ENCODE measurements at places on chromosomes 5 and 9. TPM values are rescaled to one million over a fixed set of nuclear protein-coding genes. Genes with fewer than 3 reads are reported as not detected.
A peak's percentile ranks its signal among the peaks of the same experiment; 100 is the strongest.

Gene ARAP3
- 4.3 TPM for total RNA-seq

Gene CCDC180
- total RNA-seq, result 5.6 TPM

Gene DIRAS2
- 1.1 TPM for total RNA-seq

Gene MARCHF11
- total RNA-seq, result not detected

Gene TAF1L
- not detected for total RNA-seq

Gene KIF20A
- total RNA-seq, result not detected

Gene SLC38A9
- total RNA-seq, result 56.5 TPM

Gene BTNL9
- total RNA-seq, result 5.0 TPM

Gene ADGRD2
- not detected for total RNA-seq

Gene TMEM245
- total RNA-seq, result 101 TPM

Gene TPPP
- total RNA-seq, result 7.1 TPM

GRCh38 chr9:126915846-126916543 is 1.4 kb downstream of the RALGPS1 start:
- DNase-seq, result no peak

DNA sequence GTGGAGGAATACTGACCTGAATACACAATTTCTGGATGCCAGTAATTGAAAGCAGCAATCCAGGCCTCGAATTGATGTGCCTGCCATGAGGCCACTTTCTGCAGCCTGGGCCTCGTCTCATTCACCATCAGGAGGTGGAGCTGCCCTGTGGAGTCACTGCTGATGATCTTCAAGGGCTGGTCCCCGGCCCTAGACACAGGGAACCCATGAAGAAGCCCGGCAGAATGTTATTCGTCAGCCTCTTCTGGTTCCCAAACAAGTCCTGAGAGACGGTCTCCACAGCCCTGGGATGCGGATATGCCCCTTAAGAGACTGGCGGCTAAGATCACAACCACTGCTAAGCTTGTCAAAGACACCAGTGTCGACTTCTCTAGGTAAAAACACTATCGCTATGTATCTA is 4.5 kb downstream of the DPH7 start:
- no peak for DNase-seq

DNA sequence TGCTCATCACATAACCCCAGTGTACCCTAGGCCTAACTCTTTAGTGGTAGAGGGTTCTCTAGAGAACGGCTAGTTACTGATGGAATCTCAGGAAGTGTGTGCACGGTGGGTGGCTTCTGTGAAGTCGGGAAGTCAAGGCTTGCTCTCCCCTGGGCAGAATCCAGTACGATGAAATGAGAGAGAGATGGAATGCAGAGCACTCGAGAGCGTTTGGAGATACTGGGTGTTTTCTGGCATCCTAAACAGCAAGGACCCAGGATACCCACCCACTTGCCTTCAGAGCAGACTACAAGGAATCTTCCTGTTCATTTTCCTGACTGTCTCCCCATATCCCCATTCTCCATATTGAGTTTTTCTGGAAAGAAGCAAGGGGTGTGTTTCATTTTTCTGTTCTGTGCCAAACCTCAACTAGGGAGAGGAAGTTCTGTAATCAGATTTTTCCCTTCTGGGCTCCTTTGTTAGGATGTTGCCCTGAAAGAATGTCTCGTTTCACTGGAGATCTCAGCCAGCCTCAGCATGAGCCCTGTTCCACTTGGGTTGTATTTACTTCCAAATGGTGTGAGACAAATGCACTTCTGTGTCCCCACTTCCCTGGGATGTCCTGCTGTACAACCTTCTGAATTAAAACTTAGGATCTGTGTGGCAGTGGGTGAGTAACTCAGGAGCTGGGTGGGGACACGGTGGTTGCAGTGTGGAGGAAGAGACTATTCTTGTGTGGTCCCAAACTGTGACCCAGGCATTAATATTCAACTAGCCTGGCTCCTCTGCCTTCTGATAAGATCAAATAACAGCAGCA is 108.9 kb upstream of the SPRY4 start:
- DNase-seq, result no peak

DNA sequence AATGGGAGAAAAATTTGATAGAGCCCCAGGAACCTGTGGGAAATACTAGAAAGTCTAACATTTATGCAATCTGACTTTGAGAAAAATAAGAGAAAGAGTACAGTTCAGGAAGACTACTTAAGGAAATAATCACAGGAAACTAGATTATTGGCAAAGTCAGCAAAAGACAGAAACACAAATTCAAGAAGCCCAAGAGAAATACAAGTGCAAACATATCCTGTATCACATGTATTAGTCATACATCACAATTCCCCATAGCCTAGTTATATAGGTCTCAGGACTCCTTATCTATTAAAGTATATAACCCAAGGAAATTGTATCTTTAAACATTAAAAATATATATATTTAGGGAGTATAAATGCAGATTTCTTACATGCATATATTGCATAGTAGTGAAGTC is 100.8 kb downstream of the HOMER1 start:
- DNase-seq, result no peak

DNA sequence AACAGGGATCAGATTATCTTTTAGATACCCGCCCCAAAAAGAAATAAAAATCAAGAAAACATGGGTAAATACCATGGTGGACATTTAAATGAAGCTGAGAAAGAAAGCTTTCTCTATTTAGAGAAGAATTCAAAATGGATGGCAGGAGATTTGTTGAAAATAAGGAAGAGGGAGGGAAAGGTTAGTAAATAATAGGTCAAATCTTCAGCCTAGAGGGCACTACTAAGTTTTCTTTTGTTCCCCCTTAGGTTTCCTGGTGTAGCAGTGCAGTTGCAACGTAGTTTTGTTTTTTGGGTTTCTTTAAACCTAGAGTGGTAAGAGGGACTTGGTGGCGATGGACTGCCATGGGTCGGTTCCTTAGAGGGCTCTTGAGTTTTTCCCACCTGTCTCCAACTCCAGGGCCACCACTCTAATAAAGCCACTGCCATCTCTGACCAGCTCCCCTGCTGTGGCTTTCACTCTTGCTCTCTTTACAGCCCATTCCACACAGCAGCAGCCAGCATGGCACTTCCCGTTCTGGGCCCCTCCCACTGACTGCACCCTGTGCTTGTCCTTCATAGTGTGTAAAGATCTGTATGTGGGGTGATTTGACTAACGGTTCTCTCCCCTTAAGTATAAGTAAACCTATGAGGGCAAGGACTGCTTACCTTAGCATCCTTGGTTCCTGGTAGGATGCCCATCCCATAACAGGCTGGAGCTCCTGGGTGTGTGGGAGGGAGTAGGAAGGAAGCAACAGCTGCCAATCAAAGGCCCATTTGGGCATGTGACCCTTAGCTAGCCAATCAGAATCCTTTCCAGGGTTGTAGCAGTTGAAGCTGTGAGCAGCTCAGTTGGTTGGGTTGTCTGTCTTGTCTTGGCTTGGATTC is 118.3 kb downstream of the SLC1A3 start:
- no peak for DNase-seq

DNA sequence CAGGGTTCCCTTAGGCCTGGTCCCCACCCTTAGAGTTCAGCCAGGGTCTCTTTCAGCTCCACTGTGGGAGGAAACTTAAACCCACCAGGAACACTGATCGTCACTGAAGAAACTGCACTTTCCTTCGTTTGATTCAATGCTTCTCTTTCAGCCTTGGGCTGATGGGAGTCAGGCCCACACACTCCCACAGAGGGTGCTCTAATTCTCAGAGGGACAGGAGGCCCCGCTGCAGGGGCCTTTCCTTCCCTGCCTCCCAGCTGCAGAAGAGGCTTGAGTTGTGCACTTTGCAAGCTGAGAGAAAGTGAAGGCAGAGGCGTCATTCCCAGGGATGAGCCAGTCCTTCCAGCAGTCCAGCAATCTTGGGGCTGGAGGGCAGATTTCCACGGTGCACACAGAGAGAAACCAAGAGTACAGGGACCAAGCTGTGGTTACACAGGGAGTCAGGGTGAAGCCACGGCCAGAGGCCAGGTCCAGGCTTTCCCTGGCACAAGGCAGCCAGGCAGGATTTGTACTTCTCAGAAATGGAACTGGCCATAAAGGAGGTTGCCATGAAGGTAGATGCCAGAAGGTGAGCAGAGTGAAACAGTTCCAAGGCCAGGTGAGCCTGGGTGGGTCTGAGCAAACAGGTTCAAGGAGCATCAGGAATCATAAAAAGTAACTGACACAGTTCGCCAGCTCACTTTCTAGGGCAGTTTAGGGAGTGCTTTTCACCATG is 10.4 kb upstream of the GLIPR2 start:
- DNase-seq, result no peak

DNA sequence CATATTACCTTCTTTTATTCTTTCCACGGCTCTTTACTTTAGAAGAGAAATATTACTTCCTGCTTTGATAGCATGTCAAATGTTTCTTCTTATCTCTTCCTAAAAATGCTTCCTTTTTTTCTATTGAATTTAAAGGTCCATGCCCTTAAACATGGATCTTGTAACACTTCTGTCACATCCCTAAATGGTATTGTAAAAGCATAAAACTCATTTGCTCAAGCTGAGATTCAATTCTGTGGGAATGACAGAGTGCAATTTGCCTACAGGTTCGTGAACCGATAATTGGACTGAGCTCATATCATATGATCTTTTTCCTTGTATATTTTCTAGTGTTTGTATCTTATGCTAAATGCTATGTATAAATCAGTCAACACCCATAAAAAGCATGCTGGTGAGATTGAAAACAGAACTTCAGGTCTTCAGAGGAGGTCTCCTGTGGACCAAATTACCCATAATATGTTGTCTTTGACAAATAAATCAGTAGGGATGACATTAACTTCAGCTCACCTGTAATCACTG is 429.3 kb downstream of the TMEM232 start:
- no peak for DNase-seq

GRCh38 chr9:122383992-122384461 is 13.2 kb downstream of the PTGS1 start:
- DNase-seq, result peak; percentile 46

GRCh38 chr9:38343552-38343951 is 49.0 kb upstream of the ALDH1B1 start:
- no peak for DNase-seq

GRCh38 chr9:37301042-37301853 is 121.2 kb upstream of the GRHPR start:
- DNase-seq, result no peak

GRCh38 chr5:116437922-116438578 is 136.6 kb downstream of the SEMA6A start:
- DNase-seq, result no peak

DNA sequence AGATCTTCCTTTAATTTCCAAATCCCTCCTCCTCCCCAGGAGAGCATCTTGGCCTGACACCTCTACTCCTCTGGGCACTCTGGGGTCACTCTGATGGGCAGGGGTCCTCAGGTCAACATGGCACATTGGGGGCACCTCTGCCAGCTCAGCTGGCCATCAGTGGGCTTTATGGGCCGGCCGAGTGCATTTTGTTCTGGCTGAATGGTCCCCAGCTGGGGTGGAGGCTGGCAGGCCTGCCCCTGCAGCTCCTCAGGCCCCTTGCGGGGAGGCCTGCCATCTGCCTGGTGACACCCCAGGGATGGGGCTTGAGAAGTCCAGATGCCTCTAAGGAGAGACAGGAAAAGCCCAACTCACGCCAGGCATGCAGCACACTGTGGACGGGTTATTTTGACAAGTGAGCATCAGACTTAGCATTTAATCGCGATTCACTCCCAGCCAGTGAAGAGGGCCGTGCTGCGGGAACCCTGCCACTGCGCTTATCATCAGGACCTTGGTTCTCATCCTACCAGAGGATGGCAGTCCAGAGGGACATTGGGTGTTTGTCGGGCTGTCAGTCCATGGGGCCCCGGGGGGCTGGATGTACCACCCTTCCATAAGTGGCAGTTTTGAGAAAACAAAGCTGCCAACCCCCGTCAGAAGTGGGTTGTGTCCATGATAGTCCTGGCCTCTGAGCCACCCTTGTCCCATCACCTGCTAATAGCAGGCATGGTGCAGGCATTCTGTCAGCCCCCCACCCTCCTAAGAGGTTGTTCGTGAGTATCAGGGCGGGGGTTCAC is 21.7 kb downstream of the PHF2 start:
- no peak for DNase-seq

DNA sequence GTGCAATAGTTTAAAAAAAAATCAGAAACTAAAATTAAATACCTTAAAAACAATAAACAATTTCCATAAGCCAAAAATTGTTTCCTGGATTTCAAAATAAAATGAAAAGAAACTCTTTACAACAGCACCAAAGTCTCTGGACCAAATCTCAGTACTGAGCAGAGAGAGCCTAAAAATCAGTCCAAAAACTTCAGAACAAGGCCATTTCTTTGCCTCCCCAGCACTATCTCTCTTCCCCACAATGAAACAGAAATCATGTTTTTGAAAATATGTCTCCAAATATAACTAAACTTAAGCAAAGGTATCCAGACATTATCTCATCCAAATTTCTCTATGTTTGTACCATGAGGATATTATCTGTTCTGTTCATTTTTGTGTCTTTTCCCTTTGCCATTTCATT is 1.0 kb downstream of the FREM1 start:
- no peak for DNase-seq

- peak; percentile 60 for DNase-seq
Measured at GRCh38 chr9:134655586-134656333, 14.2 kb downstream of the COL5A1 start.

GRCh38 chr5:139814191-139814601 is 18.6 kb downstream of the PSD2 start:
- no peak for DNase-seq

DNA sequence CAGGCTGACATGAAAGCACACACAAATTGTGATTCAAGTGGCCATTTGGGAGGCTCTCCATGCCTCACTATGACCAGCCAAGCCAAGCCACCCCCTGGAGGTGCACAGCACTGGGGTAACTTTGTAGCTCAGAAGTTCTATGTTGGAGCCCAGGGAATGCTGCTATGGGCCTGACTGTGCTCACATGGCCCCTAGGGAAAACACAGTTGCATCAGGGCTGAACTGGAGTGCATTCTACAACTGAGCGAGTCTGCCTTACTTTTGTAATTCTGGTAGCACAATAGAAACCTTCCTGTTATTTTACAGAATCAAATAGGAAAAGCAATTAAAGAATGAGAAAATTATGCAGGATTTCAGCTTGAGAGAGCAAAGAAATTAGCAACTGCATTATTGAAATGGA is 455.5 kb upstream of the TRPC7 start:
- no peak for DNase-seq

- DNase-seq, result no peak
Measured at GRCh38 chr9:456365-456764, 241.7 kb downstream of the DOCK8 start.

GRCh38 chr9:113589890-113590289 is 126.4 kb downstream of the RGS3 start:
- DNase-seq, result peak; percentile 26

DNA sequence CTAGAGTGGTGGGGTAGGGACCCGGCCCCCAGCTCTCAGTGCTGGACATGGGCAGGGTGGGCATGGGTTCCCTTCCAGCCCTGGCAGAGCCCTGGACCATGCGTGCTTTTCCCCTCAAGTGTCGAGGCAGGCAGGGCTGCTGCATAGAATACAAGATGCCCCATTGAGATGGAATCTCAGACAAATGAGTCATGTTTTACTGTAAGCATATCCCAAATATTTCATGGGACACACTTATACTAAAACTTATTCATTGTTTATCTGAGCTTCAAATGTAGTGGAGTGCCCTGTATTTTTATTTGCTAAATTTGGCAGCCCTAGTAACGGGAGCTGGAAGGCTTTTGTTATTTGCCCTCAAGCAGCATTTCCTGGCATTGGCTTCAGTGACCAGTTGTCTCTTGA is 3.2 kb upstream of the RNU6ATAC start:
- no peak for DNase-seq

- DNase-seq, result no peak
Measured at GRCh38 chr9:9557804-9558334, 1054.9 kb downstream of the PTPRD start.

All from sigmoid colon (tissue), 7 donors.